ENCODE measurements at places on chromosomes 6 and 20. TPM values are rescaled to one million over a fixed set of nuclear protein-coding genes. Genes with fewer than 3 reads are reported as not detected.
A peak's percentile ranks its signal among the peaks of the same experiment; 100 is the strongest.

MYO6 gene
- polyA plus RNA-seq = 0.27 TPM

DNA sequence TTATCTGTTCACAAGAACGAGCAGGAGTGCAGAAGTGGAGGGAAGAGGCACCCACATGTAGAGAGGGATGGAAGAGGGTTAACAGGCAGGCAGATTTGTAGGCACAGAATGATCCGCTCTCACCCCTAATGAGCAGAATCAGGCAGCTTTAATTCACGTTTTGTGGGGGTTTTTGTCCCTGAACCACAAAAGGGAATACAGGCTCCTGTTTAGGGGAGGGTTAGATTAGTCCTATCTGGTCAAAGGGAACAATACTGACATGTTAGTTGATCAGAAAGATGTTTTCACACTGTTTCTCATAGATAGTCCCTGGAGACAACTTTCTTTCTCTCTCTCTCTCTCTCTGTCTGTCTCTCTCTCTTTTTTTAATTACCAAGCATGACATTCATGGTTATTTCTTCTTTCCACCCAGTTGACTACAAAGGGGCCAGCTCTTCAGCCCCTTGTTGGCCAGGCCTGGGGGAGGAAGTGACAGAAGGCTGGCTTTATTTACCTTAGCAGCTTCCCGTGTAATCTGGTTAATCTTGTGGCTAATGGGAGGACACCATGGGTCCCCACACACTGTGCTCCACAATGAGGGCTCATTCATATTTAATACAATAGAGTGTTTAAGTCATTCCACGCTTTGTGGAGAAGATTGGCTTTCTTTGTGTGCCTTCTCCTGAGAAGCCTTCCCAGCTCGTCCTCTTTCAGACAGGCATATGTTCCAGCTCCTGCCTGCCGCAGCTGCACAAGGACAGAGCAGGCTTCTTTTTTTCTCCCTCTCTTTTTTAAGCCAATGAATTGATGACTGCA, 958.8 kb downstream of the TFAP2A start:
- no peaks in the 10 kb centered on the region for H3K4me1 ChIP-seq
- no peak overlapping the region for H3K27ac ChIP-seq
- no peak for DNase-seq
- no peaks in the 10 kb centered on the region for H3K36me3 ChIP-seq
- no peaks in the 10 kb centered on the region for H3K27me3 ChIP-seq

GRCh38 chr6:27547157-27548075, 74.5 kb upstream of the ZNF184 start:
- no peaks in the 10 kb centered on the region for H3K4me1 ChIP-seq
- no peak for DNase-seq
- H3K27ac ChIP-seq = no peak overlapping the region
- no peak overlapping the region for H3K4me3 ChIP-seq
- peaks cover 49% of the 10 kb centered on the region for H3K27me3 ChIP-seq

RING1 gene
- polyA plus RNA-seq = 10.4 TPM

USP49 gene
- 0.44 TPM for polyA plus RNA-seq

DNA sequence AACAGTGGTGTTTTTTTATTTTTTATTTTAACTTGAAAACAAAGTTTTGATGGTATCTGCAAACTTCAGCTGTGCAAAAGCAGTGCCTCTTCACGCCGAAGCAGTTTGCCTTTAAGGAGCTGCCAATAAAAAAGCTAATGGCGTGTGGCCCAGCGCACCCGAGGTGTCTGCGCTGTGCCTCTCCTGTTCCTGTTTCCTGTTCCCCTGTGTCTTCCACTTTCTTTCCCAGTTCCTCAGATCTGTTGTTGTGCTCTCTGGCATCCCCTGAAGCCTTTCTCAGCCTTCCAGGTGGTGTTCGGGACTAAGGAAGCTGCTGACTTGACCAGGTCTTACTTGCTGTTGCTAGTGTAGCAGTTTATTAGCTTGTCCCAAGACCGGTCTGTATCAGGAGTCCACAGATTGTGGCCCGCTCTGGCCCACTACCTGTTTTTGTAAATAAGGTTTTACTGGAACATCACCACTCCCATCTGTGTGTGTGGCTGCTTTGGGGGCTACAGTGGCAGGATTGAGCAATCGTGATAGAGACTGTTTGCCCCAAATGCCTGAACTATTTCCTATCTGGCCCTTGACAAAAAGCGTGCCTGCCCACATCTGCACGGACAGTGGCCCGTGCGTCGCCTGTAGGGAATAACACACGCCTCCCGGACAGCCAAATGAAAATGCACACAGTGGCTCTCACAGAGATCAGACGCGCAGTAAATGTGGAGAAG, 178.3 kb downstream of the TMEM242 start:
- H3K4me1 ChIP-seq = peaks cover 15% of the 10 kb centered on the region
- H3K27me3 ChIP-seq = no peaks in the 10 kb centered on the region
- DNase-seq = no peak

FAXC gene
- polyA plus RNA-seq = not detected

- peak overlapping the region; percentile 27 for H3K27ac ChIP-seq
- no peak for DNase-seq
- H3K4me1 ChIP-seq = peaks cover 27% of the 10 kb centered on the region
- H3K36me3 ChIP-seq = no peaks in the 10 kb centered on the region
- no peaks in the 10 kb centered on the region for H3K27me3 ChIP-seq
- peak overlapping the region; percentile 23 for H3K4me3 ChIP-seq
Observed at GRCh38 chr6:154277629-154278017, 79.0 kb downstream of the IPCEF1 start.

KIF6 gene
- not detected for polyA plus RNA-seq

GRCh38 chr6:34246563-34247391, 2.0 kb downstream of the SMIM29 start:
- H3K36me3 ChIP-seq = peaks cover 35% of the 10 kb centered on the region
- peak overlapping the region; percentile 83 for H3K27ac ChIP-seq
- DNase-seq = peak; percentile 30
- H3K27me3 ChIP-seq = no peaks in the 10 kb centered on the region
- no peak overlapping the region for H3K4me3 ChIP-seq

DNA sequence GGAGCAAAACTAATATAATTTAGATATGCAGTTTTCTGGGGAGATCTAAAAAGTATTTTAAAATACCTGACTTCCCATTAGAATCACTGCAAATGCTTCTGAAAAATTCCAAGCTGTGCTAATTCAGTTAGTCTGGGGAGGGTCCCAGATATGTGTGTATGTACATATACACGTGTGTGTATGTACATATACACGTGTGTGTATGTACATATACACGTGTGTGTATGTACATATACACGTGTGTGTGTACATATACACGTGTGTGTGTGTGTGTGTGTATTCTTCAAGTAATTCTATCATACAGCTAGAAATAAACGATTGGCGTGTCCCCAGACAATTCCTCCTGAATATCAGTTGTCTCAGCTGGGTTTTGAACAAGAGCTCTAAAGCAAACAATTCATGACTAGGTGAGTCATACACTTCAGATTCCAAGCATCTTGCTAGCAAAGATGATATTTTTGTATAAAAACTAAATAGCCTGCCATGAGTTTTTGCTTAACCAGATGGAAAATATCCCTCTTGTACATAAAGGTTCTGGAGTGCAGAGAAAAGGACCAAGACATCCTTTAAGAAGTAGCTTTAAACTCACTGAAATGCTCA, 58.2 kb downstream of the SPACA1 start:
- no peaks in the 10 kb centered on the region for H3K4me1 ChIP-seq
- no peak overlapping the region for H3K4me3 ChIP-seq
- no peaks in the 10 kb centered on the region for H3K27me3 ChIP-seq
- H3K36me3 ChIP-seq = no peaks in the 10 kb centered on the region

TTK gene
- 0.51 TPM for polyA plus RNA-seq

DNA sequence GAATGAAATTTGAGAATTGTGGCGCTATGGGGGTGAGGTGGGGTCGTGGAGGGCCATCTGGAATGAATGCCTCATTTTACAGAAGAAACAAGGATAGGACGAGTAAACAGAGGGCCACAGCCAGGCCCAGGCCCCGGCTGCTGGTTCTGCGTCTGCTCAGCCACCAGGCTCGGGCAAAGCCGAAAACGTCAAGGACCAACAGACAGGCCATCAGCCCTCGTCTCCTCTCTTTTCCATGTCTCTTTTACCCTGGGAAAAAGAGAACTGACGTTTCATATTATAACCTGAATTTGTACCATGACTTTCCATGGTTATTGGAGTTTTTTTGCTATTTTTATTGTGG, 212.4 kb upstream of the ARID1B start:
- H3K36me3 ChIP-seq = no peaks in the 10 kb centered on the region
- no peak overlapping the region for H3K4me3 ChIP-seq
- no peak for DNase-seq
- H3K27me3 ChIP-seq = no peaks in the 10 kb centered on the region

GRCh38 chr20:34637245-34638038, 39.5 kb downstream of the PIGU start:
- no peaks in the 10 kb centered on the region for H3K27me3 ChIP-seq
- H3K4me1 ChIP-seq = no peaks in the 10 kb centered on the region
- DNase-seq = no peak
- H3K36me3 ChIP-seq = no peaks in the 10 kb centered on the region
- H3K4me3 ChIP-seq = no peak overlapping the region

- no peak for DNase-seq
- H3K27me3 ChIP-seq = no peaks in the 10 kb centered on the region
- H3K4me3 ChIP-seq = no peak overlapping the region
- no peaks in the 10 kb centered on the region for H3K4me1 ChIP-seq
Observed at GRCh38 chr20:19375801-19376200, 163.4 kb downstream of the SLC24A3 start.

PTPRT gene
- not detected for polyA plus RNA-seq

DNA sequence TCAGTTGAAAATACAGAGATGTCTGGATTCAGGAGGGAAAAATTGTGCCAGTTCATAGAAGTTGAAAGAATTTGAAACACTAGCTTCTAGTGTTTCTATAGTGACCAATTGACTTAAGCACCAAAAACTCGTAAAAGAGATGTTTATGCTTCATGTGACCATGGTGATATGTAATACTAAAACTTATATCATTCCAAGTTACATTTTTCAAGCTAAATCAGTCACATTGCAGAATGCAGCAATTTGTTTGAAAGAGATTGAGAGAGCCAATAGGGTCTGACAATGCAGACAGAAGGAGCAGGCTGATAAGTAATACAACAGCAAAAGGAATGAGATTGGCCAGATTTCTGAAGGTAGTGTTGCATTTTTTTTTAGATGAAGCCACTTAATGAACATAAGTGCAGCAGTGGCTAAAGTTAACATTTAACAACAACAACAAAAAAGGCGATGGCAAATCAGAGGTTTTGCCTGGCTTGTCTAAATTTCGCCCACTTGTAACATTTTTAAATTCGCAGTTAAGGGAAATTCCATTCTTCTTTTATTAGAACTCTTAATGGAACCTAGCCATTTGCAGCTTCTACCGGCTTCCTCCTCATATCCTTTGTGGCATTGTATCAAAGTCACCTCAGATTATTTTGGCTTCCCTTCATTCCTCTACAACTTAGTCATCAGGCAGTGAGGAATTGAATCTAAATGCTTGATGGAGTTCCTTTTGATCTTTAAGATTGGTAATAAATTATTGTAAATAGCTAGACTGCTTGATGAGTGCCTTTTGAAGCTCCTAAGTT, 484.0 kb upstream of the SOX4 start:
- DNase-seq = no peak
- no peaks in the 10 kb centered on the region for H3K4me1 ChIP-seq

PRR18 gene
- not detected for polyA plus RNA-seq

C2 gene
- polyA plus RNA-seq = not detected

Measured in naive thymus-derived CD4-positive, alpha-beta T cell (primary cell).